ENCODE measurements at places on chromosomes 2 and 18.

- no peak for DNase-seq
These were observed 464.0 kb downstream of the EIPR1 start for GRCh38 chr2:2913601-2914120.

GRCh38 chr18:40935423-40935822 is 1019.6 kb upstream of the PIK3C3 start:
- DNase-seq, result no peak

GRCh38 chr18:79501006-79501405 is 105.3 kb downstream of the NFATC1 start:
- no peak for DNase-seq

- DNase-seq, result no peak
These were observed 493.8 kb upstream of the NRP2 start for GRCh38 chr2:205188239-205189138.

DNA sequence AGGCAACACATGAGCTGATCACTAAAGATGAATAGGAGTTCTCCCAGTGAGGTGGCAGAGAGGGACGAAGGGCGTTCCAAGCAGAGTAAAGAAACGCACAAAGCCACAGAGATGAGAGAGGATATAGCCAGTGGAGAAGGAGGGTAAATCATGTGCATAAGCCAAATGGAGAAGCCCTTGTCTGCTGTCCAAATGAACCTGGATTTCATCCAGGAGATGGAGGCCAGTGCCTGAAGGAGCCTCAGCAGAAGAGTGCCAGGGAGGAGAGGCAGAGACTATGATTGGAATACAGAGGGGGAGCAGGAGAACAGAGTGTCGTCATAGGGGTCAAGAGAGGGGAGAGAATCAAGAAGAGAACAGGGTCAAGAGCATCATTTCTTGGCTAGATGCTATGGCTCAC is 48.9 kb upstream of the STPG4 start:
- DNase-seq, result no peak

DNA sequence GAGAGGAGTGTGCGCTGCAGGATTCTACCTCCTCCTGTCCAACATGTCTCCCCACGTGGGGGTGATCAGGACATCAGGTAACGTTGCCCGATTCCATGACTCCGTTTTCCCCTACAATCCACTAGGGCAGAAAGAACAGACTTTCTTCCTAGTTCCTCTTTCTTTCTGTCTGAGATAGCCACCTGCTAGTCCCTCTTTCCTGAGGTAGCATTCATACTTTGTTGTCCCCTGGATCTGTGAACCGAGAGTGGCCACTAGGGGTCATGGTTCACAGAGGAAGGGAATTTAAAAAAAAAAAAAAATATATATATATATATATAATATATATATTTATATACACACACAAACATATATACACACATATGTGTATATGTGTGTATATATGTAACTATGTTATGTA is 210.0 kb upstream of the ZNF521 start:
- no peak for DNase-seq
